Neural crest cell (in vitro differentiated cells): ENCODE measurements at places on chromosomes 7 and 10. TPM values are rescaled to one million over a fixed set of nuclear protein-coding genes. Genes with fewer than 3 reads are reported as not detected.

CPA4 gene
- 0.41 and 0.72 TPM in 2 replicates for total RNA-seq

ZP3 gene
- 0.49 TPM in 1 of 2 replicates, not detected in the other for total RNA-seq

MYH16 gene
- not detected in 2 replicates for total RNA-seq

ANKRD61 gene
- total RNA-seq, result 0.70 and 0.80 TPM in 2 replicates

CYP2E1 gene
- total RNA-seq, result 0.48 and 0.49 TPM in 2 replicates

AGBL3 gene
- total RNA-seq, result 3.5 and 5.5 TPM in 2 replicates

ZNF273 gene
- 15.9 and 17.1 TPM in 2 replicates for total RNA-seq

CCL26 gene
- total RNA-seq, result not detected in 2 replicates

EPHA1 gene
- not detected in 2 replicates for total RNA-seq

- no peak for DNase-seq
Measured at GRCh38 chr7:68688416-68689086, 909.7 kb upstream of the AUTS2 start.

DNA sequence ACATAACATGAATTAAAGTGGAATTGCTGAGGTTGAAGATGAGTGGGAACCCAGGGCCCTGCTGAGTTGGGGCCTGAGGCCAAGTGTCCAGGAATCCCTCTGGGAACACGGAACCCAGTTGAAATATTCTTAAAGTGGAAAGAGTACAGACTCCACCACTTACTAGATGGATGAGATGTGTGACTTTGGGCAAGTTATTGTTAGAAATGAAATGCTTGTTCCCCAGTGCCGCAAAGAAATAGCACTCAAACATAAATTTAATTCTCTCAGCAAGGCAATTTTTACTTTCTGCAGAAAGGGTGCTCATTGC, 54.5 kb downstream of the CCNY start:
- DNase-seq, result no peak

DNA sequence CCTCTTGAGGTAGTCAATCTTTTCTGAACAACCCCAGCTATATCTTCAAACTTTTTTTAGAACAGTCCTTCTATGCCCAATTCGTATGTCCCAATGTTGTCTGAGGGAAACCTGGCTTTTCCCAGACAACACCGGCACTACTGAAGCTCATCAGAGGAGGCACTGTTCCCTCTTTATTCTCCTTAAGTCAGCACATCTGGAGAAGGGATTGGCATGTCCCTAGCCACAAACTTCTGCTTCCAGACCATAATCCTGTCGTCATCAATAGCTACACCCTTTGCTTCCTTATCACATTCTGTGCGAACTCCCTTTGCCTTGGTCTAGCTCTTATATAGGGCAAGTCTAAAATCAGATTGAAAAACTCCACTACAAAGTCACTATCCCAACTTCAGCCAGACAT, 22.9 kb downstream of the PON3 start:
- DNase-seq, result no peak

DNA sequence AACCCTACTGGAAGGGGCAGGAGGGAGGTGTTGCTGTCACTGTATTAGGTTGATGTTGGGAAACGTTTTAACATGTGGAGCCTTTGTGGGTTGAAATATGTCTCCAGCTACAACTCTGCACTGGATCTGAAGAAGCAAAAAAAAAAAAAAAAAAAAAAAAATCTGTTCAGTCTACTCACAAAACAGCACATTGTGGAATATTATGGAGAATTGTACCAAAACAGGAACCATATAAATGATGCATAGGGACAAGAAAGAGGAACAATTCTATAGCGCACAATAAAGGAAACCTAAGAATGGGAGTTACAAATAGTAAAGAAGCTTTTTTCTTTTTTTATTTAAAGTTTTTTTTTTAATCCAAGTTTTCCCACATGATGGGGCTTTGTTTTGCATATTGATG, 63.8 kb downstream of the CCSER2 start:
- no peak for DNase-seq

DNA sequence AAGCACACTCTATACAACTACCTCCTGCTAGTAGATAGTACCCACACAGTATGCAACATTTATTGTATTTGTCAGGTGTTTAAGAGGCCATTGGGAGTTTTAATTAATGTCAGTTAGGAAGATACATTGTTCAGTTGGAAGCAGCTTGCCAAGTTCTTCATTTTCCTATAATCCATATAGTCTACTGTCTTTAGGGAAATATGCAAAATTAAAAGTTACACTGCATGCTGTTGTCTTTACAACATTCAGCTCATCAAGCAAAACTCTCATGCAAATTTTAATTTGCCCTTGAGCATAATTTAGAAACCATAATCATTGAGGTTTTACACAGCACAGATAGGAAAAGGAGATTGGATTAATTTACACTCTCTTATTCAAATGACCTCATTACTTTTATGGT, 17.4 kb downstream of the FOXP2 start:
- no peak for DNase-seq

DNA sequence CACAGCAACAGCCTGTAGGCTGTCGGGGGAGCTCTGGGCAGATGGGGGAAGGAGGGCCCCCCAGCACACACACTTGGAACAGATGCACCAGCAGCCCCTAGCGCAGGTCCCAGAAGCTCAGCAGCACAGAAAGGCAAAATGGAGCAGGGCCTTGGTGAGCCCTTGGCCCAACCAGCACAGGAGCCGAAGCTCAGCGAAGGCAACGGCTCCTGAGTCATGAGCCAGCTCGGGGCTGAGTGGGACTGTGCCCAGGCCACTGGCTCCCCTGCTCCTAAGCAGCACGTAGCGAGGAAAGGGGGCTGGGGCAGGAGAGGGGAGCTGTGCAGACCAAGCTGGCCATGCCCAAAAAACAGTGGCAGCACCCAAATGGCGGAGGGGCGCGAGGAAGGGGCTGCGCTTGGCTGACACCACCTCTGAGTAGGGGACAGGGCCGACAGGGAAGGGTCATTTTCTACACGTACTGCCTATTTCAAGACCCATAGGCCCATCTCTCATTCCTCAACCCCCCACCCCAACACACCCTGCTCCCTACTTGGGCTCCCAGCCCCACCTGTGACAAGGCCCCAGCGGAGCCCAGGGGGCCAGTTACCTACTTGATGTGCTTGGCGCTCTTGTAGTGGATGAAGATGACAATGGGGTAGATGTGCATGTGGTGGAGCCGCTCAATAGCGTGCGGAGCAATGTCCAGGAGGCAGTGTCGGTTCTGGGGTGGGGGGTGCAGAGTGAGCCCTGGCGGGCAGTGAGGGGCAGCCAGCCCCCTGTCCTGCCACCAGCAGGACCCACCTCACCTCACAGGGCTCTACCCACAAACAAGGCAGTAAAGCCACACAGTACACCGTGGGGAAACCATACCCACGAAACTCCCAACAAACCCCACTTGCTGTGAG, 132.1 kb downstream of the DLG5 start:
- DNase-seq, result no peak

DNA sequence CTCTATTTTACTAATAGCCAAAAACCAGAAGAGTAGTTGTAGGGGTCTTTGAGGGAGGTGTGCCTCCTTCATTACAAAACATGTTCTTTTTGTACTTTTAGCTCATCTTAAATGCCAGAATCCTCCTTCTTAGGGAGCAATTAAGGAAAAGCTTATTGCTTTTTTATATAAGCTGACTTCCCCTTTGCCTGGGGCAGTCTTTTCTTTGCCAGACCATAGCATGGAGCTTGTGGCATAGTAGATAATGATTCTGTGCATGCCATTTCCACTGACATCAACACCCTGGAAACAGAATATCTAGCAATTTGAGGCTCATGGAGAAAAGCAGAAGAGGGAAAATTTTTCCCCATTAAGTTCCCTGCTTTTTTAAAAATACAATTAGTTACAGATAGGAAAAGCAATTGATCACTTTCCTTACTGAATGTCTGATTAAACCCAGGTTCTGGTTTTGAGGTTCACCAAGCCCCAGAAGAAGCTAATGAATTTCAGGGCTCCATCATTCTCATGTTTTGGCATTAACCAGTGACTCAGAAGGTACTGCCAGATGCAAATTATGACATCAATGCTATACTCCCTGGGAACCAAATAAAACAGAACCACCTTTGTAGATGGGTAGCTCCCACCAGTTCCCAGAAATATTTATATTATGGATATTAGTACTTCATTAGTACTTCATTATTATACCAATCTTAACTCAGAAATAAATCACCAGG, 410.6 kb downstream of the KCNMA1 start:
- no peak for DNase-seq

- no peak for DNase-seq
Measured at GRCh38 chr7:96235281-96235680, 86.6 kb downstream of the SLC25A13 start.

- no peak for DNase-seq
Measured at GRCh38 chr10:77027141-77027540, 610.5 kb downstream of the KCNMA1 start.

DNA sequence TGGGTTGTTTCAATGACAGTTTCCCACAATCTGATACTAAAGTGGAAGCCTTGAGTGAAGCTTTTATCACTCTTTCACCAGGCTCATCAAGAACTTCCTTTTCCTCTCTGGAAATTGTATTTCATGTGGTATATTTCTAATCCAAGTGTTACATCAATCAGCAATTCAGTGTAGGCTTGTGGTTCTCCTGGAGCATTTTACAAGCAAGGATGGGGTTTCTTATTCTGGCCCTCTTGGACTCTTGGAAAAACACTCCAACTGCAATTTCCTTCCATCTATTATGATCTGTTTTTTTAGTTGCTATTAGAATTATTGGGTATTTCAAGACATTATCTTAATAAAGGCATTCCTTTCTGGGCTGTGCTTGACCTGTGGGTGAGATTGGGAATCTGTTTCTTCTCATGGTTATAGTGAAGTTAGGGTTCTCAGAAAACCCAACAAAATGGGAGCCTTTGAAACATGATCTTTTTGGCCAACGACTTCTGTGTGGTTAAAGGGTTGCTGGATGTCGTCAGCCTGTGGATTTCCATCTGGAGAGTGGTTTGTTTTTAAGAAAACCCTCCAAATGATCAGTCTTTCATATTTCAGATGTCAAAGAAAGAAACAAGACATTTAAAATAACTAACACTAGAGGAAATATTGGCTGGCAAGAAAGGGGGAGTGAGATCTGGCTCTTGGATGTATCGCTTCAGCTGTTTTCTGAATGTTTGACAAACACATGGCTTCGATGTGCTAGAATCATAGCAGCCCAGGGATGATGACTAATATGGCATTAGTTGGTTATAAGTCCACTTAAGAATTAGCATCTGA, 540.2 kb downstream of the LRMDA start:
- no peak for DNase-seq

GRCh38 chr10:103498936-103499638, 5.6 kb downstream of the NEURL1 start:
- no peak for DNase-seq

DNA sequence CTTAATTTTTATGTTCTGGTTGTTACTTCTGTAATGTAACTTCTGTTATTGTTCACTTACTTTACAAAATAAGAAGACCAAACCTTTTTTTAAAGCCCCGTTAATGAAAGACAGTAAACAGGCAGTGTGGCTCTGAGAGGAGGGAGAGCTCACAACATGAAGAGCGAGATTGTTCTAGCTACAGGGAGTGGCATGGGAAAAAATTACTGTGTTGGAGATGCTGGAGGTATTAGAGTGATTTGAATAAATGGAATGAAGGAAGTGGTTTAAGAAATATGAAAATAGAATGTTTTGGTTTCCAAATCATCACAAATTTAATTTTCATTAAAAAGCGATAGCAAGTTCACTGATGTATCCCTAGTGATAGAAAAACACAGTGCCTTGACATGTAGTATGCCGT, 31.8 kb downstream of the REEP3 start:
- DNase-seq, result no peak

- DNase-seq, result peak; percentile 17
Measured at GRCh38 chr7:15720849-15721471, 34.5 kb upstream of the MEOX2 start.

GRCh38 chr10:98272656-98273055, 4.7 kb upstream of the LOXL4 start:
- DNase-seq, result no peak

GRCh38 chr7:105268056-105268455, 120.7 kb downstream of the SRPK2 start:
- no peak for DNase-seq

- DNase-seq, result no peak
Measured at GRCh38 chr7:91892099-91892705, 11.7 kb upstream of the MTERF1 start.

DNA sequence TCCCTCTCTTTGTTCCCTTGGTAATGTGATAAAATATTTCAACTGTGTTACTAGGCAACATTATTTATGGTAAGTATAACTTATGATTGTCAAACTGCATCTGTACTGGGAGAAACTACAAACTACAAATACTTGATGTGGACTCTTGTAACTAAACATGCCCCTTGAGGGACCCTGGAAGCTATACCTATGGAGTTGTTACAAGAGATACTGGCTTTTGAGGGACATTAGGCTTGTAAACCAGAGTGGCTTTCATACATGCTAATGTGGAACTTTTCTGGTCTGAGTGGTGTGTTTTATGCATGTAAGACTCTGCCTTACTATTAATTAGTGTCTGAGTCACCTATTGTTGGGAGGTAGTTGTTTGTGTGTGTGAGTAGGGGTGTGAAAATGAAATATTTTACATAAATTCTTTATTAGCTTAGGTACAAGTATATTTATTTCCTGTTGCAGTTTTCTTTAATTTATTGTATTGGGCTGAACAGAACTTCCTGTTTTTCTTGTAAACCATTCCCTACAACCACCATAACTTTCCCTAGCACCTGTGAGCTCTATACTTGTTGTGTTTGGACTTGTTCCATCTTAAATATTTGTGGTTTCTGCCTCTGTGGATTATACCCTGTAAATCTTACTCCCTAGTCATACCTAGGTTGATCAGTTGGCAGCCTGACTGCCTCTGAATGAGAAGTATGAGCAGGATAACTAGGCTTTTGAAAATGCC, 49.8 kb downstream of the STK31 start:
- DNase-seq, result no peak

DNA sequence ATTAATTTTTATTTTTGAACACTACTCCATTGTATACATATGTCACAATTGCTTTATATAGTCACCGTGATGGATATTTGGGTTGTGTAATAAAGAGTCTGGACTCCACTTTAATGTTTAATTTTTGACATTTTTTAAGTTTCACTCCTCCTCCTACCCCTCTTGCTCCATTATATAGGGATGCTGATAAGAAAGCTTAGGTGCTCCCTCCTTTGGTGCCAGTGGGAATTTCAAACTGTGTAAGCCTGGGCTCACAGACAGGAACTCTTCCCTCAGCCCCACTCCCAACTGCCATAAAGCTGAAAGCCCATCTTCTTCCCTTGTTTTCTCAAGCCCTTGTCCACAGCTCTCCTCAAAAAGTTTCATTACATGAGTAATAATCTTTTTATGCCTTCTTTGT, 47.6 kb downstream of the TWIST1 start:
- no peak for DNase-seq

DNA sequence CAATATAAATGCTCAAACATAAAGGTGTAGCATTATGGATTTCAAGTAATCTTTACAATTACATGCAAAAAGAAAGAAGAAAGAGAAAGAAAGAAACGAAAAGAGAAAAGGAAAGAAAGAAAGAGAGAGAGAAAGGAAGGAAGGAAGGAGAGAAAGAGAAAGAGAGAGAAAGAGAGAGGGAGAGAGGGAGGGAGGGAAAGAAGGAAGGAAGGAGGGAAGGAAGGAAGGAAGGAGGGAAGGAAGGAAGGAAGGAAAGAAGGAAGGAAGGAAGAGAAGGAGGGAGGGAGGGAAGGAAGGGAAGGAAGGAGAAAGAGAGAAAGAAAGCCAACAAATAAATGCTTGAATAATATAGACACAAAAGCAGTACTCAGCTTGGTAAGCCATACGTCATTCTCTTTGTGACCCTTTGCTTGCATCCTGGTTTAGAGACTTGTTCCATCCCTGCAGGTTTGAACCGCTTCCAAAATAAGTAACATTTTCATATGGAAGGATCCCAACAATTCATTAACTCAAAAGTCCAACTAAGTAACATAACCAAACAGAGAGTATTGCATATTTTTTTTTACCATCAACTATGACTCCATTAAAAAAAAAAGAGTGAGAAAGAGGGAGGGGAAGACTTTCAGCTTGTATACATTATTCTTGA, 95.8 kb downstream of the SEMA3D start:
- DNase-seq, result no peak
